ENCODE measurements at places on chromosomes 4 and X.

DNA sequence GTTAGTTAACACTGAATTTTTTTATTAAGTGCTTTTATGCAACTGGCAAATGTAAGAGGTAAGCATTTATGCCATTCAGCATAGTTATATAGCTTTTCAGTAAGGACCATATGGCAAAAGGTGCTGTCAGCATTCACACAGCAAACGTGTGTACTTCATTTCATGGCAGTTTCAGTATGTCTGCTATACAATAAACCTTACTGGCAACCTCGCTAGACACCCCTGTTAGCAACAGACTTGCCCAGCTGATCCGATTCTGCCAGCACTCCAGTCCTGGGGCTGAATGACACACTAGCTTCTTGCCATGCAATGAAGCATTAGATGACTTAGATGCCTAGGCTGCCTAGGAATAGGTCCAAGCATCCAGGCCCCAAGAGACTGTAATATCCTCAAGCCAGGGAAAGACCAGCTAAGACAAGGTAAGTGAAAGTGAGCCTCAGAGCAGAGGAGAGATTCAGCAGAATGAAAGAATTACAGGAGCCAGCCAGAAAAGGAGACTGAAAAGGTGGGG is 47.3 kb upstream of the DOCK11 start:
- no peak for DNase-seq

- no peak for DNase-seq
Measured at GRCh38 chrX:109733613-109734083, 591 bp upstream of the ACSL4 start.

GRCh38 chrX:28085653-28086052 is 104.4 kb upstream of the DCAF8L1 start:
- no peak for DNase-seq

DNA sequence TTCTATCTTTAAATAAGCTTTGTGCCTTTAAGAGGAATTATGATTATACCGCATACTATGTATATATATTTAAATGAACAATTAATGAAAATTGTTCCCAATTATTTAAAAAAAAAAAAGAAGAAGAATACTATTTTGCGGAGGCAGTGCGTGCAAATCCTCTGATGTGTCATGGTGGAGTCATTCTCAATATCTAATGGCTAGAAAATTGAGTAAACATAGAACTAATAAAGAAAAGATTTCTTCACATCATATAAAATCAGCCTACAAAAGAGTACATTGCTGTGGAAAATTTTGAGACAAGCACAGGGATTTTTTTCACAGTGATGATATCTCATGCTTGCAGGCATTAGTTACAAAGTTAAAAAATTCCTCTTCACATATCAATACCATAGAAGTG is 2.6 kb upstream of the EREG start:
- no peak for DNase-seq

DNA sequence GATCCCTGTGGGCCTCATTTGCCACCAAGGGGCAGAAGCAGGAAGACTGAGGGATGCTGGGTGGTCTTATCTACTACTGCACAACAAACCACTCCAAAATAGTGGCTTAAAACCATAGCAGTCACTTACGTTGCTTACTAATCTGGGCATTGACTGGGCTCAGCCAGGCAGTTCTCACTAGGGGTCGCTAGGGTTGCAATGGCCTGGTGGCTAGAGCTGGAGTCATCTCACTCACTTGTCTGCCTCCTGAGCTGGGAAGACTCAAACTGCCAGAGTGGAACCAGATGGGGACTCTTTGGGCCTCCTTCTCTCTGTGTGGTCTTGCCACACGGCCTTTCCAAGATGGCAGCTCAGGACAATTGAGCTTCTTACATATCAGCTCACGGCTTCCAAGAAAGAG is 216.3 kb upstream of the BCOR start:
- DNase-seq: no peak

DNA sequence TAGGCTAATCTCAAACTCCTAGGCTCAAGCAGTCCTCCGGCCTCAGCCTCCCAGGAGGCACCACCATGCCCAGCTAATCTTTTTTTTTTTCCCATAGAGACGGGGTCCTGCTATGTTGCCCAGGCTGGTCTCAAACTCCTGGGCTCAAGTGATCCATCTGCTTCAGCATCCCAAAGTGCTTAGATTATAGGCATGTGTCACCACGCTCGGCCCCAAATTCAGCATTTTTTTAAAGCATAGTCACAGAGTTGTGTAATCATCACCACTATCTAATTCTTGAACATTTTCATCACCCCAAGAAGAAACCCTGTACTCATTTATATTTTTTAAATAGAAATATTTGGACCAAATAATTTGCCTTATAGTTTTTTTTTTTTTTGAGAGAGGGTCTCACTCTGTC is 10.3 kb downstream of the CENPI start:
- DNase-seq: no peak

DNA sequence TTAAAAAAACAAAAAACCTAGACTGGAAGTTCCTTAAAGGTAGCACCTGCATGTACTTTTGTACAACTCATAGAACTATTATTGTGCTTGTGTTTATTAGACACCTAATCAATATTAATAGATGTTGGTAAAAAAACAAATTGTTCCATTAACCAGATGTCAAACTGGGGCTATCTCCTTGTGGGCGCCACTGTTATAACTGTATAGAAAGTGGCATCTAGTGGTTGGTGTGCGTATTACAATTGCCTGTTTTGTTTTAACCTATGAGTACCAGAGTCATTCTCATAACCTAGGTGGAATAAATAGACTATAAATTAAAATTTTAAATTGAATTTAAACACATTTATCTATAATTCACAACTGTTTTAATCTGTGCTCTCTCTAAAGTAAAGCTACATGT is 97.4 kb downstream of the COL4A5 start:
- peak; percentile 1 for DNase-seq

DNA sequence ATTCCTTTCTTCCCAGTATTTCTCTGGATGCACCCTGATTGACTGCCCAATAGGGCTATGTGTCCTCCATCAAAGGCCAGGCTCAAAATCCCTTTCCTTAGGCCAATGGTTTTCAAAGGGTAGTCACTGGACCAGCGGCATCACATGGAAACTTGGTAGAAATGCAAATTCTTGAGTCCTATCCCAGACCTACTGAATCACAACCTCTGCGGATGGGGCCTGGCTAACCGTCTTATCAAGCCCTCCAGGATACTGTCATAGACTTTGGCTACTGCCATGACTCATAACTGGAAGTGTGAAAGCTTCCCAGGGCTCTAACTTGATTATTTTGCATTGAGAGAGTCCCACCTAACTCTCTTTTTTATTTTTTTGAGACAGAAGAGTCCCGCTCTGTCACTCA is 71.9 kb upstream of the TFDP3 start:
- no peak for DNase-seq

DNA sequence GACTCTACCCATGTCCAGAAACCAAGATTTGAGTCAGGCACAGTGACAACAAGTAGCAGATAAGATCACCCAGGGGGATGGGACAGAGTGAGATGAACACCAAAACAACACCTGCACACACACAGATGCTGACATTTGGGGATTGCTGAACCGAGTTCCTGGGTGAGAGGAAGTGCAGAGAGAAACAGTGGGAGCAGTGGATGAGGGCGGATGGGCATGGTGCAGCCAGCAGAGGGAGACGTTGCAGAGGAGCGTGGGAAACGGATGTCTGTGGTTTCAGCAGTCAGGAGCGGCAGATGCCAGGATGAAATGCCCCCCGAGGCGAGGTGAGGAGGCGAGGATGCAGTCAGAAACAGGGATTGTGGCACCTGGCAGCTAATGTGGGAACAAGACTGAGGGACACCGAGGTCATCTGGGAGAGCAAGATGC is 78.6 kb upstream of the STS start:
- no peak for DNase-seq

- DNase-seq: no peak
Measured at GRCh38 chrX:98646351-98646750, 1762.6 kb downstream of the RPA4 start.

- no peak for DNase-seq
Measured at GRCh38 chr4:159041054-159042034, 61.5 kb upstream of the RAPGEF2 start.

DNA sequence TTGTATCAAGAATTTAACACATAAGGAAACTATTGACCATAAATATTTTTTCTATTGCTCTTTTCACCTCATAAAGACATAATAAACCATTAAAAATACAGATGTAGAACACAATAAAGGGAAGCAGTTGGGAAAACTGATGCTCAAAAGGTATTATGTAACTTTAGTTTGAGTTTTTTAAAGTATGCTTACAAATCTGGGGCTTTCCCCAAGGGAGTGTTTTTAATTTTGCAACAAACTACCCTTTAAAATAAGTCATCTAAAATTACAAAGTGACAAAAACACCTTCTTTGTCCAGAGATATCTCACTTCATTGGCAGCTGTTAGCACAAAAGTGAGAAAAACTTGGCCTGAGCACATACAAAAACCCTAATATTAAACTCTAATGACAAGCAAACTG is 55.0 kb downstream of the PRDM5 start:
- DNase-seq: no peak
